IPS-NIHi11 (cell line): ENCODE measurements at places on chromosomes 1 and 21.

DNA sequence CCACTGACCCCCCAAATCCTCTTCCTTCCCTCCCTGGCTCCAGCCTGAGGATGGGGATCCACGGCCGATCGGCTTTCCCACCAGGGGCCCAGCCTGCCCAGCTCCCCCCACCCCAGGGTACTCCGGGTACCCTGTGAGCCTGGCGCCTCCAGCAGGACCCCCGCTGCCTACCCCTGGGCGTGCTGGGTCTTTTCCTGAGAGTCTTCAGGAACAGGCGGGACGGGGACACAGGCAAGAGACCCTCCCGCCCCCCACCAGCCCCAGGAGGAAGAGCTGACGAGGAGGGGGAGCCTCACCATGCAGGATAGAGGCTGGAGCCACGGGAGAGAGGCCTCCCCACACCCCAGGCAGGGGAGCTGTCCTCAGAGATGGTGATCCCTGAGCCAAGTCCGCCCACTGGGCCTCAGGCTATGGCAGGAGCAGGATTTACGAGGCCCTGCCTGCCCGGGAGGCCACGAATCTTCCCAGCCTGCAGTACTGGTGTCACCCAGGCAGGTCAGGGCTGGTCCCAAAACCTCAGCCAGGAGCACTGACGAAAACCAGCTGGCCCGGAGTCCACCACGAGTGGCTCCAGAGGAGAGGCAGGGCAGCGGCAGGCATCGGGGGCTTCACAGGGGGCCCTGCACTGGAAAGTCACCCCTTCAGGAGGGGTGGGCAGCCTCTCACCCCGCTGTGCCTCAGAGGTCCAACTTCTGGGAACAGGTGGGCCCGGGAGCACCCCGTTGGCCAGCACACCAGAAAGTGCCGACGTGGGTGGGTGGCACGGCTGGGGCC, 58.0 kb downstream of the MEGF6 start:
- no peak for DNase-seq

GRCh38 chr1:3469849-3470649, 15.6 kb downstream of the ARHGEF16 start:
- DNase-seq, result no peak

- DNase-seq, result no peak
Measured at GRCh38 chr21:17668479-17669140, 55.9 kb upstream of the BTG3 start.

DNA sequence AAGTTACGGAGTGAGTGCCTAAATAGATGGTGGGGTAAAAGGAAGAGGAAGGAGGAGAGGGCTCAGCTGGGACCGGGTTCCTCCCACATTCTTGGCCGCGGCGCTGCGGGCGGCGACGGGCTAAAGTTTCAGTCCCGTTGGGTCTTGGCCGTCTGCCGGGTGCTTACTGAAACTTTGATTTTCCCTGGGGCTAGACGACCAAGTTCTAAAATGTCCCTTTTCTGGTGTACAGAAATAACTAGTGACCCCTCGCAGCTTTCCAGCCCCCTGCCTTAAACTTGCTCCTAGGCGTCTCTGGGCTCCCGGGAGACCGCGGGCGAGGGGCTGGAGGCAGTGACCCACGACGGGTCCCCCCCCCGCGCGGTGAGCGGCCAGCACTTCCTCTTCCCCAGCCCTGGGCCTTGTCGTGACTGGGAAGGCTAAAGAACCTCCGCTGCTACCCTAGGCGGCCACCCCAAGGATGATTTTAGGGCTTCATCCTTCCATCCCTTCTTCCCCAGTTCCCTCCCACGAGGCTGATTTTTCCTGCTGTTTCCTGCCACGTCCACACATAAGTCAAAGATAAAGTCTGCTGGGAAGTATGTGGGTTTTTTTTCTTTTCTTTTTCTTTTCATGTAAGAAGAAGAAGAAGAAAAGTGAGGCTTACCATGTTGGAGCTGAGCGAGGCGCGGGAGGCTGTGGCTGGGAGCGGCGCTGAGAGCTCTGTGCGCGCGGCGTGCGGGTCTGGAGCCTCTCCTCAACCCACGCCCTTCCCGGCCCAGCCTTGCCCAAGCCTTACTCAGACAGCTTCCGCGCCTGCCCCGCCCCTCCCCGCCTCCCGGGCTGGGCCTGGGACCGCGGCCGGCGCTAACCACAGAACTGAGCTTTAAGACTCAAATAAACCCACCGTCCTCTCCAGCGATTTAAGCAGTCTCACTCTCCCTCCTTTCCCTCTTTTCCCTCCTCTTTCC, at the start of gene S100A11:
S100A11 (minus strand) TSS at position 738 of the 950 bp plus-strand sequence; CDS start at position 649, 89 bp downstream.
- DNase-seq, result peak; percentile 81

DNA sequence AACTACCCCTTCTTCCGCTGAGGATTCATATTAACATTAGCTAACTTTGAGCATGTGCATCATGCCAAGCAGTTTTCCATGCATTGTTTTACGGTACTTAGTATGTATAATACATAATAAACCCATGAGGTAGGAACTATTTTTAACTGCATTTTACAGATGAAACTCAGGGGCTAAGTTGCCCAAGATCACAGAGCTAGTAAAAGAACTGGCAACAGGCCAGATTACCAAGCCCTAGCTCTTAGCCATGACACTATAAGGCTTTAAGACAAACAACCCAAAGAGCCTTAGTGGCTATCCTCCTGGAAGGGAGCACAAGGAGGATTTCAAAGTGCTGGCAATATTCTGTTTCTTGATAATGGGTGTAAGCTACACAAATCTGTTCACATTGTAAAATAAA, 6.1 kb downstream of the AK2 start:
- no peak for DNase-seq
